ENCODE measurements at places on chromosomes 12 and 14.

- no peak for DNase-seq
Measured at GRCh38 chr12:130933269-130933995, 20.3 kb upstream of the ADGRD1 start.

- DNase-seq, result no peak
Measured at GRCh38 chr12:24933694-24934407, 15.1 kb downstream of the BCAT1 start.

GRCh38 chr12:53254816-53255545, 13.1 kb upstream of the ESPL1 start:
- DNase-seq, result no peak

DNA sequence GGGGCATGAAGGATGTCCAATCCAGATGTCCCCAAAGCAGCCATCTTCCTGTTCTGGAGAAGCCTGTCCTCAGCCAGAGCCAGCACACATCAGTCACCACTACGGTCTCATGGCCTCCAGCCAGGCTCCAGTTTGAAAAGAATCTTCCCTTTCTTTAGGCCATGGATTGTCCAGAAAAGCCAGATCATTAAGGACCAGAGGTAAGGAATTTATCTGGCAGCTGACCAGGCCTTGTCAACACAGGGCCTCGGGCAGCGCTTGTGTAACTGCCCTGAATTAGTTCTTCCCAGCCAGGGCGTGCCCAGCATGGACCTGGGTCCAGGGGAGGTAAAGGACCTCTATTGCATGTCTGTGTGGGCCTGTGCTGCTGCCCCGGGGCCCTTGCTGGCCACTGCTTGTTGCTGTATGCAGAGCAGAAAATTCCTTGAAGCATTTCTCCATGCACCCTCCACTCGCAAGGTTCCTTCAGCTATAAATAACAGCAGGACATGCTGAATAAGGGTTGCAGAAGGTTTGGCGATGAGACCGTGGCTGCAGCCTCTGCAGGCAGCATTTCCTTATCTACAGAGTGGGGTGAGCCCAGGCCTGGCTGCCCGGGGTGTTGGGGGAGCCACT, 21.7 kb upstream of the VPS37B start:
- no peak for DNase-seq

DNA sequence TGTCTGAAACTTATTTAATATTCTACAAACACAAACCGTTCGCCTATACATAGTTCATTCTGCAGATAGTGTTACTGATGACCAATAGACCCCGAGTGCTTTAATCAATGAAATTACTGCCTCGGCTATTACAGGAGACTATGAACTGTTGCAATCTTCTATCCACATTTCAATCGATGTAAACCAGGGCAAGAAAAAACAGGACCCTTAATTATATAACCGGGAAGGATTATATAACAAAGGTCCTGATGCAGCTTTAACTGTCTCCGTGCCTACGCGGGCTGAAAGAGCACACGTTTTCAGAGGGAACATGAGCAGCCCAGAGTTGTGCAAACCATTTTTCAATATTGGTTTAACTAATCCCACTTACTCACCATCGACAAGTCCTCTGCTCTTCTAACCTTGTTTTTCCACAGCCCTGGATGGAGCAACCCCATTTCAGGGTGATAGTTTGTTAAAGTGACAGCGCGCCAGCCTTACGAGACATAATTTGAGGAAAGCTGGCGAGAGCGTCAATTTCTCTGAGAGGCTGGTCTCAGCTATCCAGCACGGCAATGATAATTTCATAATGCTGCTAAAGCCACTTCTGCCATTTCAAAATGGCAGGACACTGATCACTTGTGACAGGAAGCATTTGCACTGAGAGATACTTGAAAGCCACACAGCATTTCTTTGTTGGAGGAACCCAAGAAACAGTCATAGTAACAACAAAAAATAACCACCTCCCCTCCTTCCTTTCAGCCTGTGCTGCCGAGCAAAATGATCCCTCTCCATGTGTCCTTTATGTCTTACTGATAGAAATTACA, 184.6 kb downstream of the FOXN3 start:
- DNase-seq, result no peak

- no peak for DNase-seq
Measured at GRCh38 chr12:50314636-50315312, 31.5 kb upstream of the LIMA1 start.

GRCh38 chr14:47269756-47270492, 405.5 kb downstream of the MDGA2 start:
- DNase-seq, result no peak

DNA sequence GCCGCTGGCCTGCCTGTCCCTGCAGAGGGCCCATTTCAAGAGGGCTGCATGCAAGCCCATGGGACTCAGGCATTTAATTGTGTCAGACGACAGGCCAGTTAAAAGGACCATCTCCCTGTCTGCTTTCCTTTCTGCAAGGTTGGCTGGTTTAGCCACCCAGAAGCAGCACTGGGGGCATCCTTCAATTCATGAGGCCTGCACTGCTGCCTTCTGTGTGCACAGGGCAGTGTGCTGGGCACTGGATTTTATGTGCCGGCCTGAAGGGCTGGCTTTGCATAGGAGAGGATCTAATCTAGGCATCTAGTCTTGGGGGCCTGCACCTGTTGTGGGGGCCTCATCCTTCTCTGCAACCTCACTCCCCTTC, 114.1 kb upstream of the FKBP4 start:
- DNase-seq, result no peak

- no peak for DNase-seq
Measured at GRCh38 chr12:95629392-95629791, 78.1 kb upstream of the USP44 start.

DNA sequence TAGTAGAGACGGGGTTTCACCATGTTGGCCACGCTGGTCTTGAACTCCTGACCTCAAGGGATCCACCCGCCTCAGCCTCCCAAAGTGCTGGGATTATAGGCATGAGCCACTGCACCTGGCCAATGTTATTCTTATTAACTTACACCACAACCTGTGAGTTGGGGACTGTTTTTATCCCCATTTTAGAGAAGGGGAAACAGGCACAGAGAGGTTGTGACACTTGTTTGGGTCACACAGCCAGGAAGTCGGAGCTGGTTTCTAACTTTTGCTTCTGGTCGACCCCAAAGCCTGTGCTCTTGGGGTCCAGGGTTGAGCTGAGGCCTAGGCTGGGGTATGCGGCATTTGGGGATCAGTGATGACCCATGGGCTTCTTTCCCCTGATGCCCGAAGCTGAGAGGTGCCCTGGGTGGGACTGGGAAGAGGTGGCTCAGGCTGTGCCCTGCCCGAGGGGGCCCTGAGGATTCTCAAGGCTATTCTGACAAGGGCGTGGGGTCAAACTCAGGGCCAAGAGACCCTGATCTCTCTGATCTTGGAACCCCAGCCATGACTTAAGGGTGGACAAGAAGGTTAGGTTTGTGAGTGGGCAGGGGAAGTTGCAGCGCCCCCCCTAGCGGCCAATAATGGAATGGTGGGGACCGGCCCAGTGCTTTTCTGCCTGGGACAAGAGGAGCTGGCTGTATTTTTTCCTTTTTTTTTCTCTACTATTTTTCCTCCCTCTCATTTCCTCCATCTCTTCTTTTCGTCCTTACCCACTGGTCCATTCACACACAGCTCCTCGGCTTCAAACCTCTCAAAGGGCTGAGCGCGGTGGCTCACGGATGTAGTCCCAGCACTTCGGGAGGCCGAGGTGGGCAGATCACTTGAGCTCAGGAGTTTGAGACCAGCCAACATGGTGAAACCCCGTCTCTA, 3.0 kb downstream of the SDSL start:
- DNase-seq, result peak; percentile 38

GRCh38 chr12:57242691-57243454, 8.1 kb downstream of the STAC3 start:
- DNase-seq, result peak; percentile 65

DNA sequence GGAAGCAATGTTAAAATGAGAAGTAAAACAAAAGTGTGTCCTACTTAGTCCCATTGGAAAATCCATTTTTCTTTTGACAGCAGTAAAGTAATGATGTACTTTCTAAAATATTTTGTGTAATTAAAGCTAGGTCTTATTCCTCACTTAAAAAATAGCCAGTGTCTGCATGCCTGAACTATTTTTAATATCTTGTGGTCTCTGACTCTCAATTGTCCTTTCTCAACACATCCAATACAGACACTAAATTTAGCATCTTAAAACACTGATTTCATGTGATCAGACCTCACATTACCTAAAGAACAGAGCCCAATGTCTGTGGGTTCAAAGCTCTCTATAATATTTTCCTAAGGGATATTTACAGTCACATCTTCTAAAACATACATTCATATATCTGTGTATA, 108.0 kb downstream of the DERA start:
- DNase-seq, result no peak

DNA sequence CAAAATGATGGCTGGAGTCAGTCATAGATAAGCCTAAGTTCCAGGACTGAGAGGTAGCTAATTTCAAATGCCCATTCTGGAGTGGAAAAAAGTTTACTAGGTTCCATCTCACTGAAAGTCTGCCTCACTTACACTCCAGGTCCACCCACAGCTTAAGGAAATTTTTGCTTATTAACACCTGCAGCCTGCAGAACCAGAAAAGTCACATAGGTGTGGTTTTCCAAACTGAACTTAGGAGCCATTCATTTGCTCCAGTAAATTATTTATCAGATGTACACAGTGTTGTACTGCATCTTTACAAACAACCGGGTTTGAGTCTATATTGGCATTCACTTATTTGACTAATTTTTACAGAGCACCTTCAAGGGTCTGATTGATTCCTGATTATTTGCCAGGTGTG, 157.4 kb upstream of the ARID2 start:
- DNase-seq, result no peak

- DNase-seq, result no peak
Measured at GRCh38 chr14:99660794-99661193, 15.9 kb downstream of the HHIPL1 start.

DNA sequence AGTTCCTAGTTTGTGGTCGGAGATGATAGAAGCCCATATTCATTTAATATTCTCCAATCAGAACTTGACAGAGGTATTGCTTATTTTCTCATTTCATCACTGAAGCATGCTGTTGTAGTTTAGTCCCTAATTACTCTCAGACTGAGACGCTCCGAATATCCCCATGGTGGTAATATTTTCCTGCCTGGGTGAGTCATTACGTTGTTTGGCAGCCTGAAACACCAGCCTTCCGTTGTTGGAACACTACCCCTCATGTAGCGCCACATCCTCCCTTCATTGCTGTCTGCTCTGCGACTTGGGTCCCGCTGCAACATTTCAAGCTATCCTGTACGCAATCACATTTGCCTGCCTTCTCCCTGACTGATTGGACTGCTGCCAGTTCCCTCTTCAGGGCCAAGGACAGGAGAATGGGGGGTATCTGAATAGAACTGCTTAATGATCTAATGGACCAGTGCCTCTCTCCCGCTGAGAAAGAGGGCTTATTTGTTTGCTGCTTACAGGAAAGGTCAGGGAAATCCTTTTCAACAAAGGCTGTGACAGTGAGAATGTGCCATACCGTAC, 369.1 kb downstream of the NPAS3 start:
- DNase-seq, result no peak

DNA sequence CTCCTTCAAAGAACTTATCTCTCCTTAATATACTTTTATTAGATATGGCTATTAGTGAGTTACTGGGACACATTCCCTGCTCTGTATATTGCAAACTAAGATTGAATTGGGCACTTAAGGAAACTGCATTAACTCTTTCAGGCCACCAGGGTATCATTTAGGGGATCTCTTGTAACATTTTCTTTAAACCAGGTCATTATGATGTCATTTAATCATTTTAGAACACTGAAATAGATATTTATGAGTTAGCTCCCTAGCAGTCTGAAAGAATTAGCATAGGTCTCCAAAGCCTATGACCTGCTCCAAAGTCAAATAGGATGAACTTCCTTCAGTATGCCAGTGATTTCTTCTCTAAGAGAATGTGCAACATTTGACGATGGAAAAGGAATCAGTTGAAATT, 506.9 kb downstream of the FOXG1 start:
- DNase-seq, result no peak

DNA sequence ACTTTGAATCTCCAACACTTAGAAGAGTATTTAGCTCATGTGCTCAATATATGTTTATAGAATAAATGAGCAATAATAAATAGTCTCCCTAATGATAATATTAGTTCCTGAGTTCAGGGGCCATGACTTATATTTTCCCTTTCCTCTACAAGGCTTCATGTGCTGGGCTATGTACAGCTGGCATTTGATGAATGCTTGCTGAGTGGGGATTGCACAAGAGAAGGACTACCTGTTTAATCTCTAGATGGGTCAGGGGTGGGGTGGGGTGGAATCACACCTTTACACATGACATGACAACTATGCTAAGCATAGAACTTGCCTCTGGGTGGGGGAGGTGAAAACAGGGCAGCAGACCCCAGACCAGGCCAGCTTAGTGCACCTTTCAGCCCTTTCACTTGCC, 7.6 kb upstream of the ABHD12B start:
- no peak for DNase-seq

DNA sequence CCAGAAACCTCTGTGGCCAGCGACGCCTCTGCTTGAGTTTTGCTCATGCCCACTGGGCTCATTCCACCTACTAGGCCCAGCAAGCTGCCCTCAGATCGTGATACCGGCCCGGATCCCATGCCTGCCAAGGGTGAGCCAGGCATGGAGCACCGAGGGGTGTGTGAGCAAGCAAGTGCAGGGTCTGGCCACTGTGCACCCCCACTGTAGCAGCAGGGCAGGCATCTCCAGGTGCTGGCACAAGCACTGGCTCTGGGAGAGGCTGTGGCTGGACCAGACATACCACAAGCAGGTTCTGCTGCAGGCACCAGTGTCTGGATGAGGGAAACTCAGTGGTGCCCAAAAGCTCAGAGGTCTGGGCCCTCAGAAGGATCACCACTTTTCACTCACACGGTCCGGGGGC, 20.6 kb downstream of the FAM186A start:
- no peak for DNase-seq

DNA sequence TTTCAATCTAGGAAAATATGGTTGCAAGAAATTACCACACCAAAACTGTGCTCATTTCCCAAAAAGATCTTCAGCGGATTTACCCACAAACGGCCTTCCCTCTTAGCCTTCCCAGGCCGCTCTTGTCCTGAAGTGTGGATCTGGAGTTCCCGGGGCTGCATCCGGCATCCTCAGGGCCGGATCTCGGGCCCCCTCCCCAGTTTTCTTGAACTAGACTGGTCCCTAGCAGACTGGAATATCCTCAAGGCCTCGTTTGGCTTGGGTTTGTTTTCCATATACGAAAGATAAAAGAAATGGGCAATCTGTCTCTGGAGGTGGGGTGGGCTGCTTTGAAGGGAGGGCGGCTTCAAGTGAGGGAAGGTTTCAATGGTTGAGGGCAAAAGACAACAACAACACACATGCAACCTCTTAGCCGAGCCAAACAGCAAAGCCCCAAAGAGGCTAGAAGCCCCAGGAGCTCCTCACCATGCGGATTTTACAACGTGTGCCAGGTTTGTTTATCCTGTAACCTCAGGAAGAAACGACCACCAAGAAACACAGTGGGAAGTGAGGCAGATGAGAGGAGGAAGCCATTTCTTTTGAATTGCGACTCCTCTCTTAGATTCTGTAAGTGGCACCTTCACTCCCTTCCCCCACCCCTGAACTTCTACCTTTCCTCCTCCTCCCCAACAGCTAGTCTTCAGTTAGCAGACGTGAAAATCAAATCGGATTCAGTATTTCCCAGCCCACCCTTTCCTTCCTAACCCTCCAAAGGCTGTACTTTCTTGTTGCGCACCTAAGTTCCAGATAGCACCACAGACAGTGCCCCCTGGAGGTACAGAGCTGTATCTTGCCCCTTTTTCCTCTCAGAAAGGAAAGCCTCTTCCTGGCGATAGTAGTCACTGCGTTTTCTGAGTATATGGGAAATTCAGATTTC, 2.6 kb downstream of the MYF6 start:
- no peak for DNase-seq
